ENCODE measurements at places on chromosomes 4 and X.
A peak's percentile ranks its signal among the peaks of the same experiment; 100 is the strongest.

DNA sequence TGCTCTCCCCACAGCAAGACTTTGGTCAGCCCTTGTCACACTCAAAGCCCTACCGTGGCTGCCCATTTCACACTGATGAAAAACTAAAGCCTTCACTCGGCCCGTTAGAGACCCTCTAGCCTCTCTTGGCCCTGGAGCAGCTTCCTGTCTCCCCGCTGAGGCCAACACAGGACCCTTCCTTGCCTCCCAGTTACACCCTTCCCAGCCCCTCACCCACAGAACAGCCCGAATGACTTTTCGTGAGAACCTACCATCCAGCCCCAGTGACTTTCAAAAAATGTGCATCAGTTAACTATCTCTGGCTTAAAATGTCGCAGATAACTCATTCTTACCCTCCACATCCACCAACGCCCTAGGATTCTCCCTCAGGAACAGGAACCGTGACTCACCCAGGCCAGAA, 756 bp upstream of the TAF9B start:
- DNase-seq: no peak

GRCh38 chrX:44621078-44621477, 78.4 kb upstream of the FUNDC1 start:
- DNase-seq: no peak

DNA sequence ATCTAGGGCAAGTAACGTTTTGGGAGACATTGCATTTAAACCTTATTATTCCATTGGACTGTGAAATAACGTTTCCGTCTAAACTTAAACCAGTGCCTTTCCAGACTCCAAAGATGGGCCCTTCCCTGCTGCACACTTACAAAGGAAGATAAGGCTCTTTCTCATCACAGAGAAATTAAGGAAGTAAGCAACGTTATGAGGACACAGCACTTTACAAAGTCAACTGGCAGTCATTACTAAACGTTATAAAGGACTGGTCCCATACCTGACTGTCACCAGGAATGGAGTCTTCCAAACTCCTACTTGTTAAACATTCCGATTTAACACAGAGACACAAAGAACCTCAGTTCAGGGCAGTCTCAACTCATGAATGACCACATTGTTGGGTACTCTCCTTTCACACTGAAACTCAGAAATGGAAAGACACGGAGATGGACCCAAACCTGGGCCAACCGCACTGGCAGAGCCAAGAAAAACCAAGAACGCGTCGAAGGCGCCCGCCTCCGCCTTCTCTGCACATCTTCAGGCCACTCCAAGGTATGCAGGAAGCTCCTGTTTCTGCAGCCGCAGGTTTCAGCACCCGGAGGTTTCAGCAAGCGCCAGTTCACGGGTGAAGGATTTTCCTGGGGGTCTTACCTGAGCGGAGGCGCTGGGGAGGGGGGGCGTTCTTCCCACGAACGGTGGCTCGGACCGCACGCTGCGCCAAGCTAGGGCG, 670 bp downstream of the PAPSS1 start:
- no peak for DNase-seq

DNA sequence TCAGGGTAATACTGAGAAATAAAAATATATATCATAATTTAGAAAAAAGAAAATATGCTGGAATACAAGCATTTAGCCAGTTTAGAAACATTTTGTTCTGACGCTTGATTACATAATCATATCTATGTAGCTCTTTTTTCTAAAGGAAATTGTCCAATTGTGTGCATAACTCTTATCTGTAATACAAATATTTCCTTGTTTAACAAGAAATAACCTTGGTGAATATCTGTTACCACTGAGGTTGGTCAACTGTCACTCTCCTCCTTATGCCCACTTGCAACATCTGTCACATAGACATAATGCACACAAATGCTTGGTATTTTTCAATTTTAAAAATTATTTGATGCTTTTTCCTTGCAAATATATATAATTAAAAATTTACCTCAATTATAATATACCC, 609.7 kb downstream of the TLL1 start:
- no peak for DNase-seq

GRCh38 chr4:1863297-1864033, 7.5 kb upstream of the LETM1 start:
- no peak for DNase-seq

DNA sequence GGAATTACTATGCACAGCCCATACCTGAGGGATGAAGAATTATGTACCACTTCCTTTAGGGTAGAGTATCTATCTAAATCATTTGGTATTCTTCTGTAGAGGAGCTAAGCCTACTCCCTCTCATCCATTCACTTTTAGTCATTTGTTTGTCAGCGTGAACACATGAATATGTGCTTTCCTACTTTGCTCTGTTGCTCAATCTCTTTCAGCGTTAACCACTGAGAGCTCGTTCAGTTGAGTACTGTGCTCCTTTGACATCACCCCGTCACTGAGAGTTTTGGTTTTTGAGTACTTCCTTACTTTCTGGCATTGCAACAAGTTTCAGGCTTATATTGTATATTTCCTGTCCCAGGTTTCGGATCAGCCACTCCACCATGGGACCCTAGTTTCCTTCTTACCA, 700.6 kb downstream of the NLGN4X start:
- no peak for DNase-seq

- no peak for DNase-seq
Measured at GRCh38 chr4:39637586-39638353, 895 bp downstream of the SMIM14 start.

GRCh38 chrX:30654989-30655607, 1.9 kb downstream of the GK start:
- DNase-seq: no peak

DNA sequence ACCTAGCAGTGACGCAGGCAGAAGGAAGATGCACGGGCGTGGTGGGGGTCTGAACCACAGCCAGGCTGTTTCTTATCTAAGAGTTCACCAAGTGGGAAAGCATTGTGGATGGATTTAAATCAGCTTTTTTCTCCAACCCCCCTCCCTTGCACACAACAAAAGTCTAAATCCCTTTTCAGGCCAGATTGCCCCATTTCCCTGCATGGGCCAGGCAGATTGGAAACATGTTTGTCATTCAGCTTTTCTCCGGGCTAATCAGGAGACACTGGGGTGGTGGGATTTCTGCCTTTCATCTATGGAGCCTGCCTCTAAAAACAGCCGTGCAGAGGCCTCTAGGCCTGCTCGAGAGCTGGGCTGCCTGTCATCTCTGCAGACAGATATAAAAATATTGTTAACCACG, 166.3 kb upstream of the LEF1 start:
- no peak for DNase-seq

DNA sequence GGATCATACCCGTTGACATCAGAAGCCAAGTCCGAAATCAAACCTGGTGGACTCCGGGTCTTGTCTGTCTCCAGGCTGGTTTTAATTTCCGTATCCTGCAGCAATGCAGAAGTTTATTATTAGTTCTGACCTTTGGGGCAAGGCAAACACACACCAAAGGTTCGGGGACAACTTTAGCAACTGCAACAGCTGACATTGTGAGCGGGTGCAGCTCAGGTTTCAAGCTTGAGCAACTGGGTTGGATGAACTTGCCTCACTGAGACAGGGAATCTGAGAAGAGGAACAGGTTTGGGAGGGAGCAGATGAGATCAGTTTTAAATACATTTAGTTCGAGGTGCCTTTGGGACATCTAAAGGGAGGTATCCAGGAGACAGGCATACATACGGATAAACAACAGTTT, 110.7 kb downstream of the GNL3L start:
- DNase-seq: no peak

DNA sequence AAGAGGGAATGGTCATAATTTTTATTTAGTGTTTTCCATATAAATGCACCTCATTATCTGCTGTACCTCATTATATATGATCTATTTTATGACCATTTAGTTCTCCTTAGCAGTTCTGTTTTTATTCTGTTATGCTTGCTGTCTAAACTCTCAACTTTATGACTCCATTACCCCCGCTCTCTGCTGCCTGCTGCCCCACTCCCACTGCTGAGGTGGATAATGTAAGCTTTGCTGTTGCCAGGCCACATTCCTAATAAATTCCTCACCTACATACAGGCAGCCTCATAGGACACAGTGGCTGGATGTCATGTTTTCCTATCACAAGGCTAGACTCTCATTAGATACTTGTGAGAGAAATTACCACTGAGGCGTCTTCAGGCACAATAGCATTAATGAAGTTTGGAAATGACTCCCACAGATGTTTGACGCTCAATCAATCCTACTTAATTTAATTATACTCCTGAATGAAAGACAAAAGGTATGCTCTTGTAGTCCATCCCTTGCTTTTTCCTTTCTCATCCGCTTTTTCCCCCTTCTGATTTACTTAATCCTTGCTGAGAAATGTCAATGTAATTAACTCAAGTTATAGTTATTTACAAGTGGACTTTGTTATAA, 497.5 kb upstream of the IGFBP7 start:
- no peak for DNase-seq

DNA sequence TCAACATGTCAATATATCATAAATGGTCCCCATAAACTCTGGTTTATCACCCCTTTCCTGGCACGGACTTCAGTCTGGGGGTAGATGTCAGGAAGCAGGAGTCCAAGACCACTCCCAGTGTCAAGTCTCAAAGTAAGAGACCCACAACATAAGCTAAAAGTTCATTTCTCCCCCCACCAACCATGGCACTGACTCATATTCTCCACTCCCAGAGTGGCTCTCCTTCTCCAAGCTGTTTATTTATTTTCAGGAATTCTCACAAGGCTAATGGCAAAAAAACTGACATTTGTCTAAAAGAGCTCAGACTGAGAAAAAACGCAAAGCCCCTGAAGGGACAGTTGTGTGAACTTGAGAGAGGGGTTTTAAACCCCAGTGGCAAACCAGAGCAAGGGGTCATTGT, 217.0 kb downstream of the RAB28 start:
- DNase-seq: no peak

DNA sequence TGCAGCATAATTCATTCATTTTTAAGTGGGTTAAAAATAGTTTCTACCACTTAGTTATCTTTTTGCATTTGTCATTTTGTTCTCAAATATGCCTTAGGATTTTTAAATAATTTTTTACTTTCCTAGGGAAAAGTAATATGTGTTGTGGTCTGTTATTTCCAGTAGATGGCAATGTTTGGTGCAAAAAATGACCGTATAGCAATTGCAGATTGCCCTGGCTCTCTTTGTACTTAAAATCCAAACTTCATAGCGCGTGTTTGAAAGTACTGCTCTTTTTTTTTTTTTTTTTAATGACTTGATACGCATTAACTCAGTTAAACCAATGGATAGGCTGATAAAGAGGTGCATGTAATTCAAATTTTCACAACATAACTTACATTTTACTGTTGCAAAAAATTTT, 74.4 kb upstream of the RBMX start:
- DNase-seq: no peak

- DNase-seq: peak; percentile 19
Measured at GRCh38 chrX:1323315-1323714, 13.3 kb upstream of the IL3RA start.

GRCh38 chr4:84915396-84915780, 51.1 kb downstream of the WDFY3 start:
- no peak for DNase-seq

GRCh38 chrX:150623583-150623982, 55.2 kb downstream of the MTM1 start:
- no peak for DNase-seq

GRCh38 chrX:133254666-133255065, 36.5 kb upstream of the TFDP3 start:
- DNase-seq: no peak

- no peak for DNase-seq
Measured at GRCh38 chrX:20456971-20457370, 190.3 kb upstream of the RPS6KA3 start.

DNA sequence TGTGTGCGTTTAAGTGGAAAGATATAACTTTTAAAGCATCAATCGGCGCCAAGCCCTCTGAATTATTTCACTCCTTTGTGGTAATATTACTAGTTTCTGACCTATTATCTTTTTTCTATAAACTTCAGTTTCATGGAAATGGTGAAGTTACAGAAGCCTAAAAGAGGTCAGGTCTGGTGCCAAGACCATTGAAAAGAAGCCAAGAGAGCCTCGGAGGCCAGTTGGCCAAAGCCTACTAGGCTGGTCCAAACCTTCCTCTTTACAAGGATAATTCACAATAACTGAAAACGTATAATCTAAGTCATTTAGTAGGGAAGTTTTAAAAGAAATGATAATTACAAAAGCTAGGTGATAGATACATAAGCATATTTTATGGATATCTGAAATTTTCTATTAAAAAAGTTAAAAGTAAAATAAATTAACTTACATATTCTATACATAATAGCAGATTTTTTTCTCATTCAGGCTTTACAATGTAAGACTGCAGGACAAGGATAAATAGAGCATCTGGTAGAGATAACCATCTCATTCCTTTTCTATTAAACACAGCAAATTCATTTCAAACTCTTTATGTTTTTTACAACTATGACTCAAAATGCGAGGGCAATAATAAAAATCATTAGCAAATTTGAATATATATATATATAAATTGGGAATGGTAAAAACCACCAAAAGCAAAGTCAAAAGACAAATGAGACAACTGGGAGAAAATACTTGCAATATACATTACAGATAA, 49.2 kb downstream of the WDFY3 start:
- DNase-seq: no peak

GRCh38 chrX:10102046-10102704, 54.6 kb upstream of the CLCN4 start:
- DNase-seq: no peak

GRCh38 chrX:85391185-85391877, 11.9 kb upstream of the POF1B start:
- no peak for DNase-seq

- DNase-seq: no peak
Measured at GRCh38 chrX:48827654-48827968, 1.3 kb downstream of the ERAS start.

GRCh38 chrX:151676196-151676595, 19.1 kb upstream of the PRRG3 start:
- no peak for DNase-seq

DNA sequence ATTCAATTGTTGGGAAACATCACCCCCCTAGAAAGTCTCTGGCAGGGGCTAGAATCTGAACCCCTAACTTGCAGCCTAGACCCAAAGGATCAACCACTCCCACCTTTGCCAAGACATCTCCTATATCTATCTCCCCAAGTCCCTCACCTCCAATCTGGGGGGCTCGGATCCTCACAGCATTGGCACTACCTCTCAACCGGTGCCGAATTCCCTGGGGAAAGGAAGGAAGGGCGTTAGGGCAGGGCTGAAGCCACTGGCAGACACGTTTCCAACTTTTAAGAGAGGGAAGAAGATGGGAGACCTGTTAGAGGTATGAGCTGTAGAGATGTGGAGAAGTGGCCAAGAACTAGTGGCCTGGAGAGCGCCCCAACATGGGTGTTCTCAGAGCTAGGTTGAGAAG, 2.7 kb downstream of the TIMM17B start:
- no peak for DNase-seq

DNA sequence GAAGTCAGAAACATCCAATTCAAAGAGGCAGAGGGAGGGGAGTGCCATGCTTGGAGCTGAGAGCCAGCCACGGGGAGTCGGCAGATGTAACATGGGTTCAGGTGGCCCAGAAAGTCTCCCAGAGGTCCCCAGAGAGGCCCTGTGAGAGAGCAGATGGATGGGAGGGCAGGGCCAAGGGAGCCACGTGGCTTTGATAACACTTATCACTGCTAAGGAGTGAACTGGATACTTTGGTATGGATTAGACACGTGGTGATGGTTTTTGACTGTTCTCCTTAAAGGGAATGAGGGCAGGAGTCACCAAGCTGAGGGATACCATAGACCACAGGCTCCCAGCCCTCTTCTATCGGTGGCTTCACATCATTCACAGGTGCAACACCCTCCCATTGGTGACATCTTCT, 13.7 kb downstream of the CCKAR start:
- no peak for DNase-seq

- no peak for DNase-seq
Measured at GRCh38 chrX:2159861-2160260, 340.9 kb downstream of the DHRSX start.
